Stromal cell of bone marrow (primary cell): ENCODE measurements at places on chromosomes 13 and 19.

DNA sequence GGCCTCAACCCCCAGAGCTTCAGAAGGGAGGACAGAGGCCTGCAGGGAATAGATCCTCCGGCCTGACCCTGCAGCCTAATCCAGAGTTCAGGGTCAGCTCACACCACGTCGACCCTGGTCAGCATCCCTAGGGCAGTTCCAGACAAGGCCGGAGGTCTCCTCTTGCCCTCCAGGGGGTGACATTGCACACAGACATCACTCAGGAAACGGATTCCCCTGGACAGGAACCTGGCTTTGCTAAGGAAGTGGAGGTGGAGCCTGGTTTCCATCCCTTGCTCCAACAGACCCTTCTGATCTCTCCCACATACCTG, 969 bp upstream of the CEACAM5 start:
- no peak for DNase-seq

DNA sequence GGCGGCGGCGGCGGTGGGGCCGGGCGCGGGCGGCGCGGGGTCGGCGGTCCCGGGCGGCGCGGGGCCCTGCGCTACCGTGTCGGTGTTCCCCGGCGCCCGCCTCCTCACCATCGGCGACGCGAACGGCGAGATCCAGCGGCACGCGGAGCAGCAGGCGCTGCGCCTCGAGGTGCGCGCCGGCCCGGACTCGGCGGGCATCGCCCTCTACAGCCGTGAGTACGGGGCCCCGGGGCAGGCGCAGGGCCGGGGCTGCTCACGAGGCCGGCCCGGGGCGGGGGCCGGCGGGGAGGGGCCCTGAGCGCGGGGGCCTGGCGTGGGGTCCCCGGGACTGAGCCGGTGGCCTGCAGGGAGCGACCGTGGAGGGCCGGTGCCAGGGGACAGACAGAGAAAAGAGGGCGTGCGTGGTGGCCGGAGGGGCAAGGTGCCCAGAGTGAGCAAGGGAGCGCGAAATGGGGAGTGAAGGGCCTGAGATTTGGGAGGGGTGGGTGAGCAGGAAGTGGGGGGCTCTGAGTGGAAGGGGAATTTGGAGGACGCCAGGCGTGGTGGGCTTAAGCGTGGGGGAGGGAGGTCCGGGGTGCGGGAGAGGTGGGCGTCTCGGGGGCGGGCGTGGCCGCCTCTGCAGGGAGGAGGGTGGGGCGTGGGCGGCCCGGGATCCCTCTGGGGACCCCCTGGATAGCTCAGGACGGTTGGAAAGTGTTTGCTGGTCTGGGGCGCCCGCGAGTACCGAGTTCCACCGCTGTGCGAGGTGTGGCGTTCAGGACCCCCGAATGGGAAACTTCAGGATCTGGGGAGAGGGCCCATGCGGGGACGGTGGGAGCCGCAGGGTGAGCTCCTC, 575 bp downstream of the CARM1 start:
- DNase-seq = no peak

- no peak for DNase-seq
These were observed 8.3 kb upstream of the EPHX3 start for GRCh38 chr19:15240515-15240914.

- DNase-seq = no peak
These were observed 578.5 kb upstream of the PCDH20 start for GRCh38 chr13:61994174-61994573.

DNA sequence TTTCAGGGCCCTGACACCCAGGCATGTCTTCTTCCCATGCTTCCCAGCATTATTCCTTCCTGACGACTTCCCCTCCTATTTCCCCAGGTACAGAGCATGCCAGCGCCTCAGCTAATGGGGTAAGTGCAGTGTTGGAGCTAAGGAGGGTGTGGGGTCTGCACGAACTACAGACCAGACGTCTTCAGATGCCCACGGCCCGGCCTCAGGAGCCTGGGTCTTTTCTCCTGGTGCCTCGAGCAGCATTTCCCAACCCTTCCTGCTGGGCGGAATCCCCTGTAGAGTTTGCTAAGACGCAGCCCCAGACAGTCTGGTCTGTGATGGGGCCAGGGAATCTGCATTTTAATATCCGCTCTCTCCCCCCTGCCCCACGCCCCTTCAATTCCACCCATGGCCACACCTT, 10.1 kb upstream of the CEACAM19 start:
- DNase-seq = no peak

DNA sequence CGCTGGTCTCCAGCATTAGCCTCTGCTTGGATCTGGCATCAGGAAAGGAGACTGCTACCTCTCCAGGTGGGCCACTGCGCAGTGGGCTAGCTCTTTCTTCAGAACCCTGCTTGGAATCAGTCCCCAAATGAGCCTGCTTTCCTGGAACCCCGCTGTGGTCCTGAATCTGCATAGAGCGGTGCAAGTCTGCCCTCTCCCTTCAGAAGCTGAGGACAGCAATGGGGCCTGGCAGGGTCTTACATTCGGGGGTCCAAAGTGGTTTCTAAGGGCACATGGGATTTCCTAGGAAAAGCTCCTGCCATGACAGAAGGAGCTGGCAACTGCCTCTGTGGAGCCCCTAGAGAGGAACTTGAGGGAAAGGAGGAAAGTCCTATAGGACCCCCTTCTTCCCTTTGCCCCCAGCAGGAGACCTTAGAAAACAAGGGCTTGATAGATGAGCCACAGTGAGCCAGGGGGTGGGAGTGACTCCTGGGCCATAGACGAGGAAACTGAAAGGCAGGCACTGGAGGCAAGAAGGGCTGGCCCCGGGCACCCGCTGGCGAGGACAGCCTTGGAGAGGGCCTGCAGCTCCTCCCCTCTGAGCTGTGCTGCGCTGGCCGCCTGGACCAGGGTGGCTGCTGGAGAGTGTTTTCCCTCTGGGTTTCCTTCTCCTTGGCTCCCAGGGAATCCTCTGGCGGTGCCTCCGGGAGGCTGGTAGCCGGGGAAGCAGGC, 1.4 kb upstream of the VSTM2B start:
- no peak for DNase-seq

GRCh38 chr13:98217597-98217996, 40.5 kb upstream of the RNF113B start:
- DNase-seq = no peak

- no peak for DNase-seq
These were observed 1.0 kb upstream of the CKM start for GRCh38 chr19:45323671-45324081.

GRCh38 chr19:3025549-3025886, 3.6 kb downstream of the TLE2 start:
- DNase-seq = no peak

GRCh38 chr13:62483774-62484173, 1068.1 kb upstream of the PCDH20 start:
- DNase-seq = no peak

- DNase-seq = no peak
These were observed 638 bp downstream of the USPL1 start for GRCh38 chr13:30618186-30618929.

DNA sequence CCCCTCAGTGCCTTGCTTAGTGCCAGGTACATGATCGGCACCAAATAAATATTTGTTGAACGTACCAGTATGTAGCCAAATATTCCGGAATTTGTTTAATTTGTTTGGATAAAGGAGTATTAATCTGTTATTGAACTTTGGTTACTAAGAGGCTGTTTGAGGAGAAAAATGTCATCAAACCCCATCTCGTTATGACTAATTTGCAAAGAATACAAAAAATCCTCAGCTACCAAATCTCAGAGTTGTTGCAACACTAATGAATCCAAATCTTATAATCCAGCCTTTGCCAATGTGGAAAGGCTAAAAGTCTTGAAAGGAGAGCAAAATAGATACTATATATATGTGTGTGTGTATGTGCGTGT, 79.5 kb downstream of the KLF5 start:
- DNase-seq = no peak

DNA sequence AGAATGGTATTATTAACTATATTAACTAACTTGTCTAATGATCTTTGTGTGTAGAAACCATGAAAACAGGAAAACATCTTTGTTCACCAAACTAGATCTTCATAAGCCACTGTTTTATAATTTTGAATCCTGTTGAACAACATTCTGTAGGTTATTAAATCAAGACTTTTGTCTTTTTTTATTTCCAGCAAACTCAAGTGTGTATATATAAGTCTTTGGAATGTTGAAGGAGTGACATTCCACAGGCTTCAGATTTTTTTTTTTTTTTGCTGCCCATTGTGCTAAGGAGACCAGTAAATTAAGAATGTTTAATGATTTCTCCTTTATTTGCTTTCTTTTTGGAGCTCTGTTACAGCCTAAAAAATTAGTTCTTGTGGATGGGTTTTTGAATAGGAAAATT, 89.6 kb downstream of the LMO7 start:
- no peak for DNase-seq

GRCh38 chr19:45492627-45493470, 4.0 kb downstream of the RTN2 start:
- DNase-seq = no peak

DNA sequence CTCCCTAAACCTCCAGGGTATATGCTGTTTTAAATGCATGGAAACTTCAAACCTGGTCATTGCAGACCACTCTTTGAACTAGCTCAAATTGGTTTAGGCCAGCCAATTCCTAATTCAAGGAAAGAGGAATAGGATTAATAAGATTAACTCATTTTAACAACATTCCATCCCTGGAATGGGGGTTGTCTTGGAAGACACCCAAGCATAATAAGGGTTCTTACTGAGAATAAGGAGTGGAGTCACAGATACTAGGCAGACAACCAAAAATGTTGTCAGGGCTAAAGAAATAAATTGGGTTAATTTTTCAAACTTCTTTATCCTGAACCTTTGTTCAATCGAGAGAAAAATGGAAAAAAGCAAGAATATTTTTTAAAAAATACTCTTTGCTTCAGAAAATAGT, 186.2 kb downstream of the PCDH9 start:
- no peak for DNase-seq

GRCh38 chr13:21322327-21322965, 136.7 kb downstream of the ZDHHC20 start:
- DNase-seq = no peak

DNA sequence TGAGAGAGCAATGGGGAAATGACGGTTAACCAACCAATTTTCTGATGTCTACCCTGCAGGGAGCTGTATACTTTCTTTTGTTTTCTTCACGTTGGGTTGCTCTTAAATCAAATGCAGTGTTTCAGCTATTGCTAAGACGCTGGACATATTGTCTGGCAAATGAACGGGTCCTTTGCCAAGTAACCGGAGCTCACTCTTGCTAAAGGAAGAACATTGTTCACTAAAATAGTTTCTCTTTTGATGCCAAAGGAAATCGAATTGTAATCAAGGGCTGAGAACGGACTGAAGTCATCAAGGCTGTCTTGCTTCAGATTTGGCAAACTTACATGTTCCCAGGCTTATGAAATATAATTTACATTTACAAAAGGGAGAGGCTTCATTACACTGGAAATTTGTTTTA, 142.3 kb upstream of the ARGLU1 start:
- no peak for DNase-seq

DNA sequence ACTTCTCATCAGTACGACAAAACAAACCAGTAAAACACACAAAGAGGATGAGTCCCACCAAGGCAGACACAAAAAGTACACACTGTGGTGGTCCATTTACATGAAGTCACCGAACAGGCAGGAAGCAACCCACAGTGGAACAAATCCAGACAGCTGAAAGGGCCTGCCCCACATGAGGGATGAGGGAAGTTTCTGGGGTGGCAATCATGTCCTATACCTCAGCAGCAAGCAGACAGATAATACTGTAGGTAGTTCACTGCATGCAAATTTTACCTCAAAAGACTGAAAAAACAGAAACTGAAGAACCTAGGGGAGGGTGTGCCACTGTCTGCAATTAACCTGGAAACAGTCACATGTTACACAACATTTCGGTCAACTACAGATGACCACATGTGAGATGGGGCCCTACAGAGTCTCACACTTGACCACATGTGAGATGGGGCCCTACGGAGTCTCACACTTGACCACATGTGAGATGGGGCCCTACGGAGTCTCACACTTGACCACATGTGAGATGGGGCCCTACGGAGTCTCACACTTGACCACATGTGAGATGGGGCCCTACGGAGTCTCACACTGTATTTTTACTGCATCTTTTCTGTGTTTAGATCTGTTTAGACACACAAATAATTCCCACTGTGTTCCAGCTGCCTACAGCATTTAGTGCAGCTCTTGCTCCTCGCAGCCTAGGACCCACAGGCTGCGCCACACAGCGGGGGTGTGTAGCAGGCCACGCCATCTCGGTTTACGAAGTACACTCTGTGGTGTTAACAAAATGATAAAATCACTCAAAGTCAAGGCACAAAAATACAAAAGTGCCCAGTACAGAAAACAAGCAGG, 22.2 kb downstream of the PCID2 start:
- no peak for DNase-seq

DNA sequence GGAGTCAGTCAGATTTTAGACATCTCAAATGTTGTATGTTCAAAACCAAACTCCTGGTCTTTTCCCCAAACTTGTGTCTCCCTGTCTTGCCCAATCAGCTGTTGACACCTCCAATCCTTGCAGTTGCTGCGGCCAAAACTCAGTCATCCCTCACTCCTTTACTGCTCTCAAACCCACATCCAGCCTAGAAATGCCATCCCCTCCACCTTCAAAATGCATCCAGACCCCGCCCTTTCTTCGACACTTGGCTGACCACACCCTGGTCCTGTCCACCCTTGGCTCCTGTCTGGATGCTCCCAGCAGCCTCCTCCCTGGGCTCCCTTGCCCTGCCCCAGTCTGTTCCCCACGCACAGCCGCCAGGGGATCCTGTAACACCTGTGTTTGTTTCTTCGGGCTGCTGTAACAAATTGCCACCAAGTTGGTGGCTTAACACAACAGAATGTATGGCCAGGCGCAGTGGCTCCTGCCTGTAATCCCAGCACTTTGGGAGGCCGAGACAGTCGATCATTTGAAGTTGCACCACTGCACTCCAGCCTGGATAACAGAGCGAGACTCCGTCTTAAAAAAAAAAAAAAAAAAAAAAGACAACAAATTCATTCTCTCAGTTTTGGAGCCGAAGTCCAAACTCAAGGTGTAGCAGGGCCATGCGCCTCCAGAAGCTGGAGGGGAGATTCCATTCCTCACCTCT, 11.7 kb downstream of the PLD3 start:
- no peak for DNase-seq

DNA sequence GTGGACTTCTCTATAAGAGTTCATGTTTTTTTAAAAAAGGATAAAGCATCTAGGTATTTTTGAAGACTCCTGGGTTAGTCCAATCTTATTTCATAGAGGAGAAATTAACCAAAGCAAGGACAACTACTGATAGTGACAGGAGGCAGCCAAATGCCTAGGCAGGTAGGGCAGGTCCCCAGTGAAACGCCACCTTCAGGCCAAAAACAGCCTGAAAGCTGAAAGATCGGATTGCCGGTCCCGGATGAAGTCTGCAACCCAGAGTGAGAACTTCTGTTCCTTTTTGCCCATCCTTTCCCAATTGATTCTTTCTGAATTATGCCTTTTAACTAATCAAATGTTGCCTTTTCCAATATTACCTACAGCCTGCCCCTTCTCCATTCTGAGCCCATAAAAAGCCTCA, 6.1 kb upstream of the GGACT start:
- no peak for DNase-seq

DNA sequence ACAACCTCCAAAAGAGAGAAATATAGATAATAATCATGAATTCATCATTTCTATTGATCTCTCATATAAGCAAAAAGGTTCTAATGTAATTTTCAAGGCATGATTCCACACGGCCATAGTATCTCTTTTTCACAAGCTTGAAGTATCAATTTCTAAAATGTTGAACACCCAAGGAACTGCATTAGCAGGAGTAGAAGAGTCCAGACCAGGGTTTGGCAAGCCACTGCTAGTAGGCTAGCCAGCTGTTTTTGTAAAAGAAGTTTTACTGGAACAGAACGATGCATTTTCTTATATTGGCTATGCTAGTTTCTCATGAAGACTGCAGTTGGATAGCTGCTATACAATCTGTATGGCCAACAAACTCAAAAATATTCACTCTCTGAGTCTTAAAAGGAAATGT, 481.5 kb upstream of the MIR17HG start:
- no peak for DNase-seq

- no peak for DNase-seq
These were observed 5.2 kb downstream of the MIDN start for GRCh38 chr19:1253514-1254080.
